ENCODE measurements at places on chromosomes 11 and 22.
A peak's percentile ranks its signal among the peaks of the same experiment; 100 is the strongest.

DNA sequence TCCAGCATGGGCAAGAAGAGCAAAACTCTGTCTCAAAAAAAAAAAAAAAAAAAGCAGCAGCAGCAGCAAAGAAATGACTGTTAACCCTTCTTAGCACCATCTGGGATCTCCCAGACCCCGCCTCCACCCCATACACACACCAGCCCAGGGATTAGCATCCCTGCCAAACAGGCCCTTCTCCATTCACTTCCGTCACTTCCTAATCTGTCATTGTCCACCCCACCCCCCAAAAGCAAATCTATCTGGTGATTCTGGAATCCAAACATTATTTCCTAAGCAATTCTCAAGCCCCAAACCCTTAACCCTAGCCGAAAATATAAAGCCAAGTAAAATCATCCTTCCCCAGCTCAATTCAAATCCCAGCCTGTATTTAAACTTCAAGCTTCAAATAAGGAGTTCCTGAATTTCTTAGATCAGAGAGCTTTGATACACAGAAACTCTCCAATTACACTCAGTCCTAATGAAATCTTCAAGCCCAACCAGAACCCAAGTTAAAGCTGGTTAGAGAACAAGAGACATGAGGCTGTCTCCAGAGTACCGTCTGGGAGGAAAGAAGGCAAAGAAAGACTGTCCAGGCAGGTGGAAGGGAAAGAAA is 6.0 kb upstream of the AHNAK start:
- DNase-seq, result peak; percentile 26

DNA sequence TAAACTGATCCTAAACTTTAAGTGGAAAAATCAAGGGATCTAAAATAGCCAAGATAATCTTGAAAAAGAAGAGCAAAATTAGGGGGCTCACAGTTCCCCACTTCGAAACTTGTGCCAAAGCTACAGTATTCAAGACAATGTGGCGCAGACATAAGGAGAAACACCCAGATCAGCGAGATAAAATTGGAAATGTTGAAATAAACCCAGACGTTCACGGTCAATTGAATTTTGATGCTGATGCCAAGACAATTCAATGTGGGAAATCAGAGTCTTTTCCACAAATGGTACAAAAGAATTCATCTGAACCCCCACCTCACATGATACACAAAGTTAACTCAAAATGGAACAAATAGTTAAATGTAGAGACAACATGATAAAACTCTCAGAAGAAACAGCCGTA is 601.6 kb downstream of the BRD1 start:
- DNase-seq, result no peak

DNA sequence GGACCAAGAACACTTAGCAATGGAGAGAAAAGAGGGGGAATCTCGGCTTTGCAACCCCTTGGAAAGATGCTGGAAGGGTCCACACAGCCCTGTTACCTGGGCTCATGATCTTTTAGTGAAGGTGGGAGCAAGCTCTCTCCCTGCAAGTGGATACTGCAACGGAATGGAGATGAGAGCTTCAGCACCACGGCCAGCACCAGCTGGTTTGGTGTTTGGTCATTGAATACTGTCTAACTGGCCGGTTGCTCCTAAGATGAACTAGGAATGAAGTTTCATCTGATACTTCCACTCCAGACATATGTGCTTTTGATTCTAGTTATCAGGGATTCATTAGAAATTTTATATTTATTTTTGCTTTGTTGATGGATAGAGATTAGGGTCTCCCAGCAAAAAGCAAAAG is 16.3 kb downstream of the HTR3A start:
- DNase-seq, result peak; percentile 27

- no peak for DNase-seq
Observed at GRCh38 chr11:36121054-36121453, 168.2 kb downstream of the COMMD9 start.

- peak; percentile 16 for DNase-seq
Observed at GRCh38 chr22:46579751-46580449, 40.3 kb upstream of the GRAMD4 start.

- DNase-seq, result no peak
Observed at GRCh38 chr11:88474655-88475054, 137.1 kb upstream of the CTSC start.

- DNase-seq, result no peak
Observed at GRCh38 chr11:95154514-95154913, 64.9 kb downstream of the ENDOD1 start.

DNA sequence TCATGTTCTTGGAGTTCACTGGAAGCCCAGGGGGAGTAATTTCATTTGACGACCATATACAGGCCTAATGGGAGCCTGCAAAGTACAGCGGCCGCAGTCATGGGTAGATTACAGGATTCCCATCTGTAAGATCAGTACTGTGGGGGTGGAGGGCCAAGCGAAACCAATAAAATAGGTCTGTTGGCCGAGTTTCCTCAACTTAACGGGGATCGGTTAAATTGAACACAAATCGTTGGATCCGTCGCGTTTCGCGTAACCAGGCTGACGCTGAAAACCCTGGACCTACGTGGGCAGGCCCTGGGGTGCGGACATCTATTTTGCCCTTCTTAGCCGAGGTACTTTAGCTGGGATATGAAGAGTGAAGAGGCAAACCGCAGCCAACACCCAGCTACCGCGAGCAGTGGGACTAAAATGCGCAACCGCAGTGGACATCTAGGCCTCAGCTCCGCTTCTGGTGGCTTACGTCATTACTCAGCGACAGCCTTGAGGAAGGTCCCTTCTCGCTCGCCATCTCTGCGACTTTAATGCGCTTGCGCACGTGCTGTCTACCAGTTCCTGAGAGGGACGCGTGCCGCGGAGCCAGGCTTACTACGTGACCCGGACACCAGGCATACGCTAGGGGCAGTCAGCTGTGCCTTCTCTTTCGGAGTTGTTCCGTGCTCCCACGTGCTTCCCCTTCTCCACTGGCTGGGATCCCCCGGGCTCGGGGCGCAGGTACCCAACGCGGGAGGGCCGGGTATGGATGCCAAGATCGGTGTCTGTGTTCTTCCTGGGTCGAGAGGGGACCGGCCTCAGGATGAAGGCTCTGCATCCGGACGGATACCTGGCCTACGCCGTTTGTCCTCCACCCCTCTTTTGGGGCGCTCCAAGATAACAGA is at the start of gene NAT10:
Gene NAT10, plus strand, starts transcription at position 551 of the 878 bp plus-strand sequence. CDS start 2,597 bp downstream, outside the sequence.
- DNase-seq, result peak; percentile 96

GRCh38 chr11:77026743-77027142 is 7.5 kb upstream of the B3GNT6 start:
- no peak for DNase-seq

DNA sequence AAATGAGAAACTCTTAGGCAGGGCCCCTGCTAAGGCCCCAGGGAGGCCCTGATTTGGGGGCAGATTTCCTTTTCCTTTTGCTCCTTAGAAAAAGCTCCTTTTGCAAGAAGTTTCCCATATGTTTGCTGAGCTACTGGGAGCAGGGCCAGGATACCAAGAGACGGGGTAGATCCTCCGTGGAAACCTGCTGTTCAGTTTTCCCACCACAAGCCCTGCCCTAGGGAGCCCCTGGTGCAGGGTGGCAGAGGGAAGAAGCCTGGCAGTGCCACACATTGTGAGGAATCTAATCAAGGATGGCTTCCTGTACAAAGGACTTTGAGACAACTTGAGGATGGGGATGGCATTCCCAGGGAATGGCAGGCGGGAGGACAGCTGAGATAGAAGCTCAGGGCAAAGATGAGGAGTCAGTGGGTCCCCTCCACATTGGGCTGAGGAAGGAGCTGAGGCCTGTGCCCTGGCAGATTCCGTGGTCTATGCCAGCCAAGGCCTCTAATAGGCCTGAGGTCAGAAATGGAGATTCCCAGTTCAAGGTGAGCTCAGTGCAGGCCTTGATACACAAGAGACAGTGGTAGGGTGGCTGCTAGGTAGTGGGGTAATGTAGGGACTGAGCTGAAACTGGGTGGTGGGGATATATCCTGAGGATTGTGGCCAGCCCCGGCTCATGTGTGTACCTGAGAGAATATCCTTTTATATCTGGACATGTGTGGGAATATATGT is 15.0 kb downstream of the TUB start:
- DNase-seq, result no peak

GRCh38 chr11:131910523-131911387 is 540.3 kb downstream of the NTM start:
- DNase-seq, result no peak

- no peak for DNase-seq
Observed at GRCh38 chr22:35864545-35865165, 147.0 kb downstream of the APOL5 start.

Measured in left ventricle myocardium inferior (tissue), 1 donor.